Bronchial epithelial cell (primary cell): ENCODE measurements at places on chromosomes 6 and 20.

DNA sequence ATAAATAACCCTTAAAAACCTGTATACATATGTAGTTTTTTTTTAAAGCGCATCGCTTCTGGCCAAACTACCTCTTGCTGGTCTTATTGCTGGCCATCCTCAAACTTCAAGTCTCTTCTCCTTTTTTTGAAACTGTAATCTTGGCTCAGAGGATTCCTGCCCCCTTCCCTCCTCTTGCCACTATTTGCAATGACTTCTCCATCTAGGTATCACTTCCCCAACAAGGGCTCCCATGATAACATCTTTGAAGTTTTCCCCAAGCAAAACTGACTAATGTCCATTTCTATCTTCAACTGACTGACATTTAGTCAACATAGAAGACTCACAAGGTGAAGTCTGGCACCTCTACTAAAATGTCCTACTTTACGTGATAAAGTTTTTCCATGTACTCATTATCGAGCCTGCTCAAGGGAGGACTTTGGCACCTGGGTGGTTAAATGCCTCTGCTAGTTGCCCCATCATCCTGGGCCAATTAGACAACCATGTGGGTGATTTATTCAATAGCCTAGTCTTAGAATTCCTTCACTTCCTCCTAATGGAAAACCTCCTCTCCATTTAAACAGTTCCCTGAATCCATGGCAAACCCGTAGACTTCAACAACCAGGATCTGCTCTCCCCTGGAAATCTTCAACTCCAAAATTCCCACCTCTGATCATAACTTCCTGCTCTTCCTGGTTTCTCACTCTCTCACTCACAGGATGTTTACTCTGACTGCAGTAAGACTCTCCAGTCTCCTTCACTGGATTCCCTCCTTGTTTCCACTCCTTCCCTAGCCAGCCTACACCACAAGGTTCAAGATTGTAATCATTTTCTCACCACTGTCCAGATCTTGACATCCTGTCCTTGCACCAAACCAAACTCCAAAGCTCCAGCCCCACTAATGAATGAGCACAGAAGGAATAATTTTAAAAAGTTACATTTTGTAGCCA is 9.4 kb upstream of the PLAGL1 start:
- no peak for DNase-seq

DNA sequence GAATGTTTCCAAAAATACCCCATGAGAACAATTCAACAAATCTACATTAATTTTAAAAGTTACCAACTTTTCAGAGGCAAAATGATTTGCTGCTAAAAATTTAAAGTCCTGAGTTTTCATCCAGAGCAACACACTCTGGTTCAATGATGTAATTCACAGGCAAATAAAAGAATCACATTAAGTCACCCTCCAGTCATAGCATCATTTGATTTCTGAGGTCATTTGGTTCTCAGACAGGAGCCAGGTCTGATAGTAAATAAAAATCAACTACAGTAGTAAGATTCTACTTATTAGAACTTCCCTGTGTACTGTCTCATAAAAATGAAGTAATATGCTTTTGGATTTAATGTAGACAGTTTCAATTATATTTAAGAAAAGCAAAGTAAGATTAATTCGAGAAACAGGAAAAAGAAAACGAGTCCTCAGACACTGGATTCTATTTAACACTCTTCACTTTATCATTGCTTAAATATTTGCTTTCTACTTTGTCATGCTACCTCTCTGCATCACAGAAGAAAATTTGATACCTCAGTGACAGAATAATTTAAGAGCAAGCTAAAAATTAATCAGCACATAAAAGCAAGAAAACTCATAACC is 25.8 kb downstream of the MAP7 start:
- peak; percentile 29 for DNase-seq

DNA sequence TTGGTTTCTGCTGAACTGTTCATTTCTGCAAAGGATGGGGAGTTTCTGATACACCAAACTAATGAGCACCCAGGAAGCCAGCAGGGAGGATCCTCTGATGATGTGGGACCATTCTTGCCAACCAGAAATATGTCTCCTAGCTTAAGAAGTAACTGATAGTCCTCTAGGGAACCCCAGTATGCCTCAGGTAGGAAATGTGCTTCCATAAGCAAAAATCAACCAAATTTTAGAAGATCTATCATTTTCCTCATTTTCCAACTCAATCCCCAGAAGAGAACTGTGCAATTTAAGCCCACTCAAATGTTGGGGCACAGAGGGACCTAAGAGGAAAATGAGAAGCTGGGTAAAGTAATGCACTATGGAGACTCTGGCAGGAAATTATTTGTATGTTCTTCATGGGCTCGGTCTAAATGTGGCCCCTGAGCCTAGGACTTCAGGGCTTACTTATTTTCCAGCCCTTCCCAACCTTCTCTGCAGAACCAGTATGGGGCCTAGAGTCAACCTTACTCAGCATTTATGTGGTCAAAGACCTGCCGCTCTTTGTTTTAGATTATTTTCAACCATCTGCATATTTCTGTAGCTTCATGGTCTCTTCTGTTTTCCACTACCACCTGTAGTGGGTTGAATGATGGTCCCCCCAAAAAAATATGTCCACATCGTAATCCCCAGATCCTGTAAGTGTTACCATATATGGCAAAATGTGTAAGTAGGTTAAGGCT is 359.8 kb upstream of the CDH4 start:
- DNase-seq = no peak

DNA sequence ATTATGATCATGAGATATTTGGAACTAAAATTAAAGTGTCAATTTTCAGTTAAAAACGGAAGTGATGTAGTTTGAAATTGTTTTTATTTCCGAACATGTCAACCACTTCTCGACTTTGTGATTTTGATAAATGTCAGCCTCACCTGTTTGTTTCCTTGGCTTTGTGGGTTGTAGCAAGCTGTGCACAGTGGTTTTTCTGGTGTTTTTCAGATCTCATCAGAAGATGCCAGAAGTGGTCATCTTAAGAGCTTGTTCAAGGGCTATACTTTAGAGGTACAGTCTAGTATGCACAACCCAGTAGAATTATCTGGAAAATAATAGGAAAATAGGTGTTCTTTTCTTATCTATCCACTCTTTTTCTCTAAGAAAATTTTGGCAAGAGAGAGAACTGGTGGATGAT is 134.0 kb downstream of the GRIK2 start:
- no peak for DNase-seq

DNA sequence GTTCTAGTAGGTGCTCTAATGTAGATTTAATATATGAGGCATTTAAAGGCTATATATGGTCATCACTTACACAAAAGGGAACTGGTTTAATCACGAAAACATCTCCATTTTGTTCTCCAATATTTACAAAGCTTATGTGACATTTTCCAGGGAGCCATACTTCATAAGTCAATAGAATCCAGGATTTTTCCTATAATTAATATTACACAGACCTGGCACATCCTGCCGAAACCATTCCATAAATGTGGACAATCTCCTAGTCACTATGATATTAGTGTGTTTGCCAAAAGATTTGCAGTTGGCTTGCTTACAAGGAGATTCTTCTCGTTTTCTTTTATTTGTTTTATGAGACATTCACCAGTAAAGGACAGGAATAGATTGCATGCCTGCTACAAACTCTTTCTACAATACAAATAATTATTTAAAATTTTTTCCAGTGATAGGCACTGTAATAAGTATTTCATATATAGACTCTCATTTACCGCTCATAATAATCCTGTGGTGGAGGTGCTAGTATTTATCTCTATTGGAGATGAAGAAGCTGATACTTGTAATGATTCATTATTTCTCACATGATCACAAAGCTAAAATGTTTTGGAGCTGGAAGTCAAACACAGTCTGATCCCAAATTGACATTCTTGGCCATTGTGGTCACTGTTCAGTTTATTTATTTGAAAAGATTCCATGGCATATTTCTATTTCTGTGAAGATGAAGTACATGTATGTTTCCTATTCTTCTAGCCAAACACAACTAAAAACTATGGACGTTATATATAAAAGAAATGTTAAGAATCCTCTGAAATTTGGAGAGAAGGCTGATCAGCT is 597.0 kb downstream of the HTR1B start:
- no peak for DNase-seq

DNA sequence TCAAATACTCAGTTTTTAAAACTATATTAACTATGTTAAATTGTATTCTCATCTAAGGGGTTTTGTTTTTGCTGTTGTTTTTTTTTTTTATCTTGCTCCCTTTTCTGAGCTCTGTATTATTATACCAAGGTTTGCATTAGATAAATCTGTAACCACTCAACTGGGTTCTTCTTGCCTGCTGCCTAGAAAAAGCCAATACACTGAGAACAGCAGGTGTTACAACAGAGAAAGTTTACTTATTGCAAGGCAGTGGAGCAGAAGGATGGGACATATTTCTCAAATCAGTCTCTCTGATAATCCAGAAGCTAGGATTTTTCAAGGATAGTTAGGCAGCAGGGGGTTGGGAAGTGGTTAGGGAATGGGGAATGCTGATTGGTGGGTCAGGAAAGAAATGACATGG is 378.8 kb upstream of the PLCB4 start:
- DNase-seq = no peak

- DNase-seq = no peak
Observed at GRCh38 chr6:42340511-42340910, 111.2 kb downstream of the TRERF1 start.

- DNase-seq = peak; percentile 32
Observed at GRCh38 chr6:32982084-32982701, 13.8 kb downstream of the BRD2 start.

- no peak for DNase-seq
Observed at GRCh38 chr6:35492258-35492973, 4.5 kb downstream of the TEAD3 start.

GRCh38 chr6:162488444-162488843 is 239.1 kb downstream of the PRKN start:
- DNase-seq = no peak

GRCh38 chr6:143545165-143545564 is 33.6 kb upstream of the FUCA2 start:
- peak; percentile 57 for DNase-seq
